ENCODE measurements at places on chromosomes 2 and 18.

- DNase-seq = no peak
Observed at GRCh38 chr2:200534572-200534971, 8.6 kb downstream of the SGO2 start.

DNA sequence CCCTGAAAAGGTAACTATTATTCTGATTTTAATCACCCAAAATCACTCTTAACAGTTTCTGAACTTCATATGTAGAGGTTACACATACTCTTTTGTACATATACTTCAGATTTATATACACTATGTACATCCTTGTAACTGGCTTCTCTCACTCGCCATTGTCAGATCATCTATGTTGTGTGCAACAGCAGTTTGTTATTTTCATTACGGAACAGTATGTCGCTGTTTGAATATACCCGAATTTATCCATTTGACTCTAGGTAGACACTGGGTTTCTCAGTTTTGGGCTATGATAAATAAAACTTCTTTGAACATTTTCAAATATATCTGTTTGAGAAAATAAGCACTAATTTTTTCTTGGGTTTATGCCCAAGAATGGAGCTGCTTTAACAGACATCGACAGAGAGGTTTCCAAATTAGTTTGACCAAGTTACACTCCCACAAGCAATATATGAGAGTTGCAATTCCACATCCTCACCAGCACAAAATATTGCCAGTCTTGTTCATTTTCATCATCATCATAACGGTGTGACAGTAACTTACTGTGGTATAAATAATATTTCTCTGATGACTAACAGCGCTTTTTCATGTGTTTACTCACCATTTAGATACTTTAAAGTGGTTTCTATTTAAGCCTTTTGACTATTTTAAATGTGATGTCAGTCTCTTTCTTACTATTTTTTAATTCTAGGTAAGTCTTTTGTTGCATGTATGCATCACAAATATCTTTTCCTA, 80.9 kb downstream of the SMC6 start:
- DNase-seq = no peak

DNA sequence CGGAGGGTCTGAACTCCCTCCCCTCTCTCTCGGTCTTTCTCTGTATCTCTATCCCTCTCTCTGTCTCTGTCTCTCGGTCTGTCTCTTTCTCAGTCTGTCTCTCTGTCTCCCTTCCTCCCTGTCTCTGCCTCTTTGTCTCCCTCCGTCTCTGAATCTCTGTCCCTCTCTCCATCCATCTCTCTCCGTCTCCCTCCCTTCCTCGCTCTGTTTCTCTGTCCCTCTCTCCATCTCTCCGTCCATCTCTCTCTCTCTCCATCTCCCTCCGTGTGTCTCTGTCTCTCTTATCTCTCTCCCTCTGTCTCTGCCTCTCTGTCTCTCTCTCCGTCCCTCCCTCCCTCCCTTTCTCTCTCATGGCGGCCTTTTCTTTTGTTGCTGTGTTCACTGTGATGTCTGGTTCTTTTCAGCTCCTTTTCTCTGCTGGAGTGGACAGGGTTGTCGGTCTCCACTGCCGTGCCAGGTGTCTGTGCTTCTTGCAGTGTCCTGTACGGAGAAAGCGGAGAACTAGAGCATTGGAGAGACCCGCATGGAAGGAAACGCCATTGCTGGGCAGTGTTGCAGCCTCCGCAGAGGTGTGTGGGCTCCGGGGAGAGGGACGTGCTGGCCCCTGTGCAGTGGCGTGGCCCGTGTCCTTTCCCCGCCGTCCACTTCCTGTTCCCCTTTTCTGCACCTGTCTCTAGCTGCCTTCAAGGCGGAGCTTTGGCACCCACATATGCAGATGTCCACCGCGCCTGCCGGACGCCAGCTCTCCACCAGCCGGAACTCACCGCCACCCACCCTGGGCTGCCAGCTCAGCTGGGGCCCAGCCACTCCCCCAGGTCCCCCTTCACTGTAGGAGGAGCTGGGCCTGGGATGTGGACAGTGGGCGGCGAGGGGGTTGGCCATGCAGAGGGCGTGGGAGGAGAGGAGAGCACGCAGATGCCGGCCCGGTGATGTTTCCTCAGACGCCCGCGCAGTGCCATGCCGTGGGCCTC, 113.1 kb downstream of the NFATC1 start:
- no peak for DNase-seq

- no peak for DNase-seq
Observed at GRCh38 chr18:48535956-48536355, 2.9 kb upstream of the CTIF start.

DNA sequence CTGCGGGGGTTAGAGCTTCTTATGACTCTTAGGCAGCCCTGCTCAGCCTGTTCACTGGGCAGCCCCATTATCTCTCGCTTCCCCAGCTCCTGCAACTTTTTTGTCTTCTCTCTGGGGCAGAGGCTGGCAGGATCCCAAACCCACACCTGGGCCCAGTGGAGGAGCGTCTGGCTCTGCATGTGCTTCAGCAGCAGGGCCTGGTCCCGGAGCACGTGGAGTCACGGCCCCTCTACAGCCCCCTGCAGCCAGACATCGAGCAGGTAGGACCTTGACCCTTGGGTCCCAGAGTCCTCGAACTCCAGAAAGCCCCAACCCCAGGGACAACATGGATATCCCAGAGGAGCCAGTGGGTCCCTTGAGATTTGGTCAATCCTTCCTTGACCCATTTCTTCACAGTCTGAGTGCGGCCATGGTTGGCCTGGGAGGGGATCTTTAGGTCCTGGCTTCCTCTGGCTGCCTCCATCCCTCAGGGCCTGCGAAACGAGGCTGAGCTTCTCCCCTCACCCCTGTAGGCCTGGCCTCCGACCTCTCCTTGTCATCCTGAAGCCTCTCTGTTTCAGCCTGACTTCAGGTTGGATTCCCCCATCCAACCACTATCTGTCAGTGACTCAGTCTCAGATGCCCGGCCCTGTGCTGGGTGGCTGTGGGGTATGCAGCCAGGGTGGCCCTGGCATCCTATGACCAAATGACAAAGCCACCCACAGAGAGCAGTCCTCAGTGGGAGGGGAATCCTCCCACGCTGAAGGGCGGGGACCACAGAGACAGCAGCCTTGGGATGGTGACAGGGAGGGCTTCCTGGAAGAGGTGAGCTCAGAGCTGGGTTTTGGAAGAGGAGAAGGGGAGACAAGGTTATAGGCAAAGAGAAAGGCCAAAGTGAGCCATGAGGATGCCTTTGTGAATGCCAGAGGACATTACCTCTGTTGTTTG, 214.2 kb downstream of the DYSF start:
- DNase-seq = no peak

DNA sequence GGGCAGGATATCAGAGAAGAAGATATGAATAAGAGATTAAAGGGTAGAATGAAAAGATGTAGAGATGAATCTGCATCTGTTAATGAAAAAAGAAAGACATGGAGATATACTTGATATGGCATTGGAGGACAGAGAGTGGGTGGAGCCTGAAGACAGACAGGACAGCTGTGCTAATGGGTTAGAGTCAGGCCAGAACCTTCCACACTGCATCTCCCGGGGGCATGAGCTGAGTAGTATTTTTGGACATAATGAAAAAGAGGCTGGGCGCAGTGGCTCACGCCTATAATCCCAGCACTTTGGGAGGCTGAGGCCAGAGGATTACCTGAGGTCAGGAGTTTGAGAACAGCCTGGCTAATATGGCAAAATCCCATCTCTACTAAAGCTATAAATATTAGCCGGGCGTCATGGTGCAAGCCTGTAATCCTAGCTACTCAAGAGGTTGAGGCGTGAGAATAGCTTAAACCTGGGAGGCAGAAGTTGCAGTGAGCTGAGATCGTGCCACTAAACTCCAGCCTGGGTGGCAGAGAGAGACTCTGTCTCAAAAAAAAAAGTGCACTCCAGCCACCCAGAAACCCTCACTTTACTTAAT, 11.4 kb downstream of the FLACC1 start:
- DNase-seq = no peak

- DNase-seq = peak; percentile 56
Observed at GRCh38 chr18:76491473-76491775, 3.6 kb downstream of the ZNF516 start.

- no peak for DNase-seq
Observed at GRCh38 chr2:182456784-182457183, 29.9 kb upstream of the PDE1A start.

DNA sequence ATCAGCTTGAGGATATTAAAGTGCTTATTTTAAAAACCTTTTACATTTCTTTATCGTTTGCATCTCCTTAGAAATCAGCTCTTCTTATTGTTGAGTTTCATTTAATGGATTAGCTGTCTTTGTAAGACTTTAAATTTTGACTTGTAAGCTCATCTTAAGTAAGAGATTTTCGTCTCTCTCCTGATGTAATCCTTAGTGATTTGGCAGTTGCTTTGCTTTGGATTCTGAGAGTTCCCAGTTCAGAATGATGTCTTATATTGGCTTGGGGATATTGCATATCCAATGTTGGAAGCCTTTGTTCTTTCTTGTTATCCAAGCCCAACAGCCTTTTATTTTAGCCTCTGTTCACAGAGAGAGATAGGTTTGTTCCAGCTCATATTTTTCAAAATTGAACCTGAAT, 212.1 kb downstream of the ARL6IP6 start:
- DNase-seq = no peak
